ENCODE measurements at places on chromosomes 7 and 10.

DNA sequence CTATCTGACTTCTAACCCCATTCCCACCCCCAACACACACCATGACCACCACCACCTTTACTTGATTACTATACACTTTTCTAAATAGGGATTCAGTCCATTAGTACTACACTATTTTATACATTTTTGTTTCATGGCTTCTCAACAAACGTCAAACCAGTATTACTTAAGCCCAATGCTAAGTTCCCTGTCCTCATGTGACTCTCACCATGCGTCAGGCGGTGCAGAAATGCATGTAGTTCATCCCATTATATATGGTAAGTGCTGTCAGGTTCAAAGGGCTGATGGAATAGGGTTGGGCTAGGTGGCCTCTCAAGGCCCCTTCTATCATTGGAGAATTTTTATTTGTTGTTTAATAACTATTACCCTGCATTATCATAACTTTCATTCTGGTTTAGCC, 19.5 kb upstream of the VPS41 start:
- DNase-seq = no peak

DNA sequence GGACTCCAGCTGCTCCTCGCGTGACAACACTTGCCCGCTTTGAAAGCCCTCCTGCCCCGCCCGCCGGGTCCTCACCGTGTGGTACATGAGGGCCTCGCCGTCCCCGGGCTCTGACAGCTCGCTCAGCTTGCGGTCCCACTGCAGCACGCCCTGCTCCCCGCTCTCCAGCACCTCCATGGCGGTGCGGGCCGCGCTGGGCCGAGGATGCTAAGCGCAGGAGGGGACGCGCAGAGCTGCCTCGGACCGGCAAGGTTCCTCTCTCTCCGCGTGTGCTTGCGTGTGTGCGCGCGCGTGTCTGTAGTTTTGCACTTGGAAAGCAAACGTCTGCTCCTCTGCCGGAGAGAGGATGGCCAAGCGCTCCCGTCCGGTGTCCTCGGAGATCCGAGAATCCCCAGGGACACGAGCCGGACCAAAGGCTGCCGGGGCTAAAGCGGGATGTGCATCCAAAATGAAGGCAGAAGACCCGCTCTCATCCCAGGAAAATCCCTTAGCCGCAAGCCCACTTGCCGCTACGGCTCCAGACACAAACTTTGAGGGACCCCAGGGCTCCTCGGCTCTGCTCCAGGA, at the start of gene CREB3L2:
CREB3L2 (minus strand) TSS at position 558 of the 567 bp plus-strand sequence; CDS start at position 177, 381 bp downstream.
- peak; percentile 45 for DNase-seq

GRCh38 chr7:16603633-16604032, 41.9 kb downstream of the ANKMY2 start:
- DNase-seq = no peak

DNA sequence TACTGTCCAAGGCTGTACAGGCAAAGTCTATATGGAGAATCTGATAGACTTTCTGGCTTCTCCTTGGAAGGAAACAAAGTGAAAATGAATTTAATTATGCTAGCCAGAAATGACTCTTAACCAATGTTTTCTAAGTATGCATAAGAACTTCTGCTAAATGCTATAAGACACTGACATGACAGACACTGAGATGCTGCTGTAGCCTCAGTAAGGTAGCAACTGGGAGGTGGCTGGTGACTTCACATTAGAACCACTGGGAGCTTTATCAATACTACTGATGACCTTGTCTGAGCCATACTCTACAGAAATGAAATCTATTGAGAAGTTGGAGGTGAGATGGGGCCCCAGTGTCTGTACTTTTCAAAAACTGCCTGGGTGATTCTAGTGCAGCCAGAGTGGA, 188.6 kb downstream of the ZNF365 start:
- no peak for DNase-seq

- no peak for DNase-seq
These were observed 64.9 kb downstream of the MYL10 start for GRCh38 chr7:101563943-101564777.

DNA sequence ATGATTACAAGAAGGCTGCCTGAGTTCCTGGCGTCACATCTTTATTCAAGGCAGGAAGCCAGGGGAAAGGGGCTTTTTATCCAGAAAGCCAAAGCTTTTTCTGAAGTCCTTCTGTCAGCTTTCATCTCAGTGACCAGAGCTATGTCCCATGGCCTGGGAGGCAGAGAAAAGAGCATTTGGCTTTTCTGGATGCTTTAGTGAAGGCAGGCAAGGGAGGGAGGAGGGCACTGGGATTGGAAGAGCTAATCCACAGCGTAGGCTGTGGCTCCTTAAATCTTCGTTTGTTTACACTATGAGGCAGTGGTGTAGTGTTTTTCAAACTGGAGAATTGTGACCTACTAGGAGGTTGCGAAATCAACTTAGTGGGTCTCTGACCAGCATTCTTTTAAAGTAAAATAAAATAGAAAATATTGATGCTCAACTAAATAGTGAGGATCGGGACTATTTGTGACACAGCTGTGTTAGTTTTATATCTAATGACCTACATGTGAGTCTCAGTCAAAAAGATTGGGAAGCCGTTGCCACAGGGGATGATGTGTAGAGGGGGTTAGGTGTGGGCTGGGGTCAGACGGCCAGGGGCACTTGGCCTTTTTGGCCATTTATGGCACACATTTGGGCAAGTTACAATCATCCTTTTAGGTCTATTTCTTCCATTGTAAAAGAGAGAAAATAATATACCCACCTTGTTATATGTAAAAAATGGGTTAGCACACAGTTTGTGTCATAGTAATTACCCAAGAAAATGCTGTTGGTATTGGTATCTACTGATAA, 14.1 kb downstream of the CRYGN start:
- no peak for DNase-seq

DNA sequence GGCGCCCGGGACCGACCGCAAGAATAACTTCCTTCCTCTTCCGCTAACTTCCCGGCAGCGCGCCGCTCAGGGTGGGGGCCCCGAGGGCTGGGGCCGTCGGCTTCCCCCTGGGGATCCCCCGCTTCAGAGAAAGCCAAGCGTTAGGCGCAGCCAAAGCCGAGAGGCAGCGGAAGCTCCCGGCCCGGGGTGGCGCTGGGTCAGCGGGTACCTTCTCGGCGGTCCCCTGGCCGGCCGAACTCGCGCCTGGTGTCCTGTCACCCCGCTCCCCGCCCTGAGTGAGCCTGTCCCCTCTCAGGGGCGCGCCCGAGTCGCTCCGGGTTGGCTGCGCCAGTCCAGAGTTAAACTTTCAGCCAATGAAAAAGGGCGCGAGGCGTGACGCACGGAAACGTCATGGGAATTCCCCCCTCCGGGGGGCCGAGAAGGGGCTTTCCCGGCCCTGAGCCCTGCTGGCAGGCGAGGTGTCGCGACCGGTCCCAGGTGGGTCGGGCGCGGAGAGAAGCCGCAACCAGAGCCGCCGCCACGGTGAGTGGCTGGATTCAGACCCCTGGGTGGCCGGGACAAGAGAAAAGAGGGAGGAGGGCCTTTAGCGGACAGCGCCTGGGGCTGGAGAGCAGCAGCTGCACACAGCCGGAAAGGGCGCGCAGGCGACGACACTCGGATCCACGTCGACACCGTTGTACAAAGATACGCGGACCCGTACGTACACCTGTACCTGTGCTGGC, 1.3 kb upstream of the NFKB2 start:
- peak; percentile 78 for DNase-seq

- DNase-seq = no peak
These were observed 18.3 kb upstream of the ZNF12 start for GRCh38 chr7:6725003-6725402.

- DNase-seq = no peak
These were observed 38.1 kb downstream of the FAM107B start for GRCh38 chr10:14736600-14737081.

DNA sequence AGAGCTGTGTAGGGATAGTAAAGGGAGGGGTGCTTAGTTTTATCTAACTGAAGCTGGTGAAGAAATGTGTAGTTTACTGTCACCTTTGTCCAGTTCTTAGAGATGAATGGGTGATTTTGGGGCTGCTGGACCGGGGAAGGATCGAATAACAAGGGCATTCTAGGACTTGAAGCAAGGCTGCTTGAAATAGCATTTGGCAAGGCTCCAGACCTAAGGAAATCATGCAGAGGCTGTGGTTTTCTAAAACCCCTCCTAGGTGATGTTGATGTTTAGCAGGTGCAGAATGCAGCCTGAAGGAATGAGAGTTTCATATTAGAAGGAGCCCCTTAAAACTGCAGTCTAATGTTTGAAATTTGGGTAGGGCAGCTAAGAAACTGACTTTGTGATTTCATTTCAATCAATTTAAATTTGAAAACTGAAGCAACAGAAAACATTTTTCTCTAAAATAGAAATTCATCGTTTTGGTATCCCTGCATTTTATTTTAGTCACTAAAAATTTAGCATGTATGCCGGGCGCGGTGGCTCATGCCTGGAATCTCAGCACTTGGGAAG, 68.5 kb downstream of the TET1 start:
- no peak for DNase-seq

DNA sequence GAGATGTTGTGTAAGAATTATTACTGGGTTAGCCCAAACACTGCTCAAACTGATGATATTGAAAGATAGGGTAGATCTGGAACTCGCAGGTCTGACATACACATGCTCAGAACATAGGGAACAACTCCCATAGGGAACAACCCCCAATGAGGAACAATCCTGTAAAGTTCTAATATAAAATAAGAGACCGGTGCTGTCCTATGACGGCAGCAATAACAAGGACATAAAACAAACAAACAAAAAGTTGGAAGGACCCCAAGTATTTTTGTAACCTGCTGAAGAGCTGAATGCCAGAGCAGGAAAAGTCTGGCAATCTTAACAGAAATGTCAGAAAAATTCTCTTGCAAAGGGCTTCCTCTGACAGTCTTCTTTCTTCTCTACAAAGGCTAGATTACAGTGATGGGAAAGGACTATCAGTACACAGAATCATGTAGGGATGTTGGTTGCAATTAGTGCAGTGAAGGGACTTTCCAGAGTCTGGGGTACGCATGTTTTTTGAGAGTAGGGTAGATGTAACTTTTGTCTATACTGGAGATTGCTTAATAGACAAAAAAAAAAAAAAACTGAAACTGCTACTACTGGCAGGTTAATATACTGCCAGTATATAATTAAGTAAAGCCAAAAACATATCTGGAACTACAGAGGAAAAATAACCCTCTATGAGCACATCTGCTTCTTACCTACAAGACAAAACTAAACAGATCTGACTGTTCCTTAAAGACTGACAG, 35.5 kb downstream of the IDE start:
- no peak for DNase-seq

GRCh38 chr7:11216276-11216675, 242.6 kb downstream of the PHF14 start:
- DNase-seq = no peak

DNA sequence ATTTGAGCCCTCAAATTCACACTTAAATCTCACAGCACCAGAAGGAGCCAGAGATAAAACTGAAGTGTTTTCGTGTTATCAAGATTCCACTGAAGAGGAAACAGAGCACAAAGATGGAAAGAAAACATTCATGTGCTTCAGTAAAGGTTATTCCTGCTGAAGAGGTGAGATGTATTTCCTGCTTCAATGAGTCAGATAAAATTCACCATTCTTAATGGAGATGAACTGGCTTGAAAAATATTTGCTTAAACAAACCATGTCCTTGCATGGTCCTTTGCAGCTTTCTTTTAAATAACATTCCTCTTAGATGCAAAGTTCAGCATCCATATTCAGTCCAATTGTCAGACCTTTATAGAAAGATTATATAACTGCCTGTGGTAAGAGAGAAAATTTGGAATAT, 294.2 kb downstream of the IPMK start:
- no peak for DNase-seq

- DNase-seq = no peak
These were observed 118.2 kb downstream of the CUX1 start for GRCh38 chr7:101935521-101936141.

DNA sequence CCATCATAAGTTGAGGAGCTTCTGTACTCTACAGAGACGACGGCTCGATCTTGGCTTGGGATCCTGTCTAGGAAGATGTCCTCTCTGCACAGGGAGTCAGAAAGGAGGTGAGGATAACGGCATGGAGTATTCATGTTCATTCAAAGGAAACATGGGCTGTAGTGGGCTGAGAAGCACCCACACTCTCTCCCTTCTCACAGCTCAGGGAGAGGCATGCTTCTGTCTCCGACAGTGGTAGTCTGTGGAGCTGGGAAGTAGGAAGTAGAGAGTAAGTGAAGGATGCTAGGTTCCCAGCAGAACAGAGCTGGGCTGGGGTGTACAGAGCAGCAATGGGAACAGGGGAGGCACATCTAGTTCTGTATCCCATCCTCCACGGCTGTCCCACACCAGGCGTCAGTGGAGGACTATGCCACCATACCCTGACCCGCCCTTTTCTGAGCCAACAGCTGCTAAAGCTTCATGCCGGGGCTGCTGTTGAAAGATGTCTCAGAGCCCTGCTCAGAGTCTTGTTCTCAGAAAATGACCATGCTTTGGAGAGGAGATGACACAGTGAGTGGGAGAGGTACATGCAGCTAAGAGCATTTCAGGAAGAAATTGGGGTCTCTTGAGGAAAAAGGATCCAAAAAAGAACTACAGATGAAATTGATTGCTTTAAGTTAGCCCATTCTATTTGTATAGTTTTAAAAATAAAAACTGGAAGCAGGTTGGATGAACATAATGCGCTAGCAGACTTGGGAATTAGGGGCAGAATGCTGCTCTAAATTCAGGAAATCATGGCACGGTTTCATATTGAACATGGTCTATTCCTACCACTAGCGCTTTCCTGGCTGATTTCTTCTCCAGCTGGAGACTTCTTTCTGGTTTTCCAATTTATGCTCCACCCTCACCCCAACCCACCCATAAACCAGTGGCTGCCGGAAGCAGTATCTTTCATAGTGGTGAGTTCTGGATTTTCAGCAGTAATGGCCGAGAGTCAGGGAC, 138.6 kb downstream of the CHN2 start:
- DNase-seq = no peak

- DNase-seq = no peak
These were observed 44.8 kb downstream of the JAZF1 start for GRCh38 chr7:28135760-28136159.

DNA sequence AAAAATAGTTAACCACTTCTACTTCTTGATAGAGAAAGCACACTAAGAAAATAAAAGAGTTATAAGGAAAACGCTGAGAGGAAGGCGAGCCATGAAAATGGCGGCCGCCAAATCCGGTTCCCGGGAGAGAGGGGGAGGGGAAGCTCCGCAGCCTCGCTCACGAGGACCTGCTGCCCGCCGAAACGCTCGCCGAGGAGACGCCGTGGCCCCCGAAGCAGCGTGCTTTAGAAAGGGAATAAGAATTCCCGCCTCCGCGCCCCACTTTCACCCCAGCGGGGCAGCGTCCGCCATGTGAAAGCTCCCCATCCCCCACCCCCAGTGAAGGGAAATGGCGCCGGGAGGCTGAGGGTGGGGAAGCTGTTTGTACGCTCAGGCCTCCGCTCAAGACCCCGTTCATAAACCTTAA, 505 bp downstream of the HNRNPA2B1 start:
- peak; percentile 51 for DNase-seq

DNA sequence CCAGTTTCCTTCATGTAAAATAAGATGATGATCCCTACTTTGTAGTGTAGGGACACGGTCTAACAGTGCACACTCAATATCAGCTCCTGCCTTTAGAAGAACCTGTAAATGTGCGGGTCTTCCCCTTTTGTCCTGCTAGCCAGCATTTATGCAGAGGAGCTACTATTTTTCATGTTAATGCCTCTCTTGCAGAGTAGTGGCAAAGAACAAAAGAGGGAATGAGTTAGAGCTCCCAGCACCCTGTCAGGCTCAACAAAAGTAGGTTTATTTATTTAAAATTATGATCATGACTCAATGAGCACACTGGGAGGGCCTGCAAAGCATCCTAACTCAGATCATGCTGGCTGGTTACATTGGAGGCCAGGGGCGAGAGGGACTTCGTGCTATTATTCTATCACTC, 414.5 kb upstream of the COBL start:
- DNase-seq = no peak
